Activated T-helper 2 cell treated with anti-CD3 and anti-CD28 coated beads, Interferon-gamma antibody, Interleukin-2, Interleukin-4, amounts not matched to agents 10 μg/mL and 5 μg/mL and 100 μg/mL, durations not matched to agents 14 hours and 24 hours and 36 hours (primary cell): ENCODE measurements at places on chromosomes 6 and 20. TPM values are rescaled to one million over a fixed set of nuclear protein-coding genes. Genes with fewer than 3 reads are reported as not detected.

The RIPPLY2 gene
- not detected in 2 replicates for total RNA-seq

The GSTA1 gene
- total RNA-seq, result not detected in 2 replicates

The MYO6 gene
- 0.41 and 0.60 TPM in 2 replicates for total RNA-seq

The TRAPPC3L gene
- total RNA-seq, result not detected in 2 replicates

The CCN6 gene
- total RNA-seq, result 0.34 TPM in 1 of 2 replicates, not detected in the other

The CBLN4 gene
- not detected in 2 replicates for total RNA-seq

The PI16 gene
- not detected in 2 replicates for total RNA-seq

The MTHFD1L gene
- 92.2 and 93.4 TPM in 2 replicates for total RNA-seq

The NOX3 gene
- not detected in 2 replicates for total RNA-seq

The ZSCAN26 gene
- 6.1 and 7.7 TPM in 2 replicates for total RNA-seq

The GTSF1L gene
- 0.48 TPM in 1 of 2 replicates, not detected in the other for total RNA-seq

The PPIL1 gene
- 52.4 and 54.8 TPM in 2 replicates for total RNA-seq

The CLVS2 gene
- not detected in 2 replicates for total RNA-seq

The THBS2 gene
- not detected in 2 replicates for total RNA-seq

The SGK2 gene
- total RNA-seq, result 0.25 and 0.32 TPM in 2 replicates

The OOEP gene
- 0.46 TPM in 1 of 2 replicates, not detected in the other for total RNA-seq

The NRSN1 gene
- total RNA-seq, result not detected in 2 replicates

The HUS1B gene
- total RNA-seq, result 1.6 and 1.8 TPM in 2 replicates

The ZNF343 gene
- 13.5 and 15.4 TPM in 2 replicates for total RNA-seq

The TNFRSF21 gene
- total RNA-seq, result 2.7 and 2.8 TPM in 2 replicates

The VNN1 gene
- not detected in 2 replicates for total RNA-seq

The LZTS3 gene
- total RNA-seq, result 0.64 and 0.66 TPM in 2 replicates

The HRH3 gene
- not detected in 2 replicates for total RNA-seq

The COL11A2 gene
- total RNA-seq, result 0.34 and 0.37 TPM in 2 replicates

The RAET1L gene
- not detected in 2 replicates for total RNA-seq

The C20orf173 gene
- total RNA-seq, result not detected in 2 replicates

The TBXT gene
- not detected in 2 replicates for total RNA-seq

The RIMS4 gene
- not detected in 2 replicates for total RNA-seq

The MRAP2 gene
- total RNA-seq, result 0.07 TPM in 1 of 2 replicates, not detected in the other

The PSORS1C1 gene
- total RNA-seq, result not detected in 2 replicates

The WFDC10B gene
- not detected in 2 replicates for total RNA-seq

The ADGRG6 gene
- 0.07 TPM in 1 of 2 replicates, not detected in the other for total RNA-seq

The CGAS gene
- 42.7 and 46.7 TPM in 2 replicates for total RNA-seq

The HLA-DOA gene
- 0.28 and 0.37 TPM in 2 replicates for total RNA-seq

The BPIFA1 gene
- not detected in 2 replicates for total RNA-seq

The TMEM244 gene
- total RNA-seq, result not detected in 2 replicates

The FGD2 gene
- total RNA-seq, result 0.64 and 0.87 TPM in 2 replicates

The SLC52A3 gene
- not detected in 2 replicates for total RNA-seq

The ADGRB3 gene
- total RNA-seq, result 0.07 and 0.14 TPM in 2 replicates

The MEI4 gene
- total RNA-seq, result not detected in 2 replicates

The TAB2 gene
- total RNA-seq, result 106 and 110 TPM in 2 replicates

The VWA7 gene
- total RNA-seq, result 5.6 and 5.9 TPM in 2 replicates

The CCN5 gene
- not detected in 2 replicates for total RNA-seq

The STXBP5 gene
- 21.2 and 22.7 TPM in 2 replicates for total RNA-seq

The ISM1 gene
- 3.9 and 4.0 TPM in 2 replicates for total RNA-seq

The TOMM34 gene
- 59.5 and 62.1 TPM in 2 replicates for total RNA-seq

The PRL gene
- total RNA-seq, result not detected in 2 replicates

The TRIM15 gene
- total RNA-seq, result 0.41 and 0.46 TPM in 2 replicates
